AML-193 (cell line): ENCODE measurements at places on chromosomes 7 and 10.
A peak's percentile ranks its signal among the peaks of the same experiment; 100 is the strongest.

- no peak for DNase-seq
These were observed 16.3 kb downstream of the SH2D4B start for GRCh38 chr10:80554050-80554449.

- DNase-seq = no peak
These were observed 23.2 kb downstream of the SLK start for GRCh38 chr10:103990121-103990520.

- peak; percentile 5 for DNase-seq
These were observed 62.7 kb downstream of the ADCYAP1R1 start for GRCh38 chr7:31114593-31115343.

DNA sequence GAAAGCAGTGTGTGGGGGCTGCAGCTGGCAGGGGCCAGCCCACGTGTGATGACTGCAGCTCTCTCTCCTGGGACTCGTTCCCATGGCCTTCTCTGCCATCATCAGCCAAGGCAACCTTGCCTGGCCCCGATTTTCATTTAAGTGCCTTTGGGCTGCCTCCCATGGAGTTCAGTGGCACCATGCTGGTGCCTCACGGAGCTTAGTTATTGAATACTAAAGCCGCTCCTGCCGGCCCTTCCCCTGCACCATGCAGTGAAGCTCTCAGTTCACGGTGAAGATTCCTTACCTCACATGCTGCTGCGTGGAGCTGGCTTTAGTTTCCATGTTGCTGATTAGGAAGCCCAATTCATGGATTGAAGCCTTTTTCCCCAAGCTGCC, 141.5 kb upstream of the EEPD1 start:
- no peak for DNase-seq

DNA sequence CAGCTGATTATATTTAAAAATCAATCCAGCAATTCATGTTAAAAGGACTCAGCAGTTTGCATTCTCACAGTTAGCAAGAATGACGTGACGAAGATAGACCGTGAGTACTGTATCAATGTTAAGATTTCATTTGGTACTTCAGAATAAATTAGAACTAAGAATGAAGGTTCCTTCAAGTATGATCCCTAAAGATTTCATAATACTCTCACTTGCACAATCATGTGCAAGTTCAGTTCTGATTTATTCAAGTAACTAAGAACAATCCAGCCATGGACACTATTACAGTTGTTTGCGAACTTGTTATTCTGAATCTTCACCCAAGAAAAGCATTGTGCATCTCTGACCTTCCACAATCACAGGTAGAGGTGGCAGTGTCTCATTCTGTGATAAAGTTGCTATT, 7.7 kb downstream of the RHEB start:
- DNase-seq = peak; percentile 11

GRCh38 chr10:27461312-27461711, 42.8 kb upstream of the RAB18 start:
- DNase-seq = no peak

- DNase-seq = no peak
These were observed 7.7 kb upstream of the SCART1 start for GRCh38 chr10:133445751-133446708.

DNA sequence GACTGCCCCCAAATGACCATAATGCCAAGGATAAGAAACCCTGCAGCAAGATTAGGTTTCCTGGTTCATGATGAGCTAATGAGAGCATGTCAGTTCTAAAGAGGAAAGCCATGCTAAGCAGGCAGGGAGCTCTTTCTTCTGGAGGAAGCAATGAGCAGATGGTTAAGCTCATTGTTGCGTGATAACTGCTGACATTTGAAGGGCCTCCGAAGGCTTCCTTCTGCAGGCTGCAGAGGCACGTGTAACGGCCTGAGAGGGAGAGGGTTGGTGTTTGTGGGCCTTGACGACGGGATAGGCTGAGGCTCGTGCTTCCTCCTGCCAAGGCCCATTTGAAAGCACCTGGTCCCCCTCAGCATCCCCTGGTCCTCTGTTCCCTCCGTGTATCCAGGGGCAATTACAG, 63.5 kb upstream of the BTBD16 start:
- no peak for DNase-seq

DNA sequence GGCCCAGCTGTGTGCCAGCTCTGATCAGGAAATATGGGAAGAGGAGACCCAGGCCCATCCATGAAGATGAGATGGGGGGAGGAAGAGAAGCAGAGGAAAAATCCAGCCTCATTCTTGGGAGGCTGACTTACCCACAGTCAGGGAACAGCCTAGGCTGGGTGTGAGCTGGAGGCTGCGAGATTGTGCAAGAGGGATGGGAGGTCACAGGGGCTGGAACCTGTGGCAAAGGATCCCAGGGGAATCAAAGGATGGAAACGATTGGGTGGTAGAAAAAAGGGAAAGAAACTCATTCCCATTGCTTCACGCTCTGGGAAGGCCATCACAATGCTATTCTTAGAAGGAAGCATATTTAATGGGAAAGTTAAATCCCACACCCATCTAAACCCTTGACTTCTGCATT, 26.7 kb upstream of the CRHR2 start:
- DNase-seq = no peak

- no peak for DNase-seq
These were observed 2.1 kb downstream of the ANK3 start for GRCh38 chr10:60387531-60387930.

DNA sequence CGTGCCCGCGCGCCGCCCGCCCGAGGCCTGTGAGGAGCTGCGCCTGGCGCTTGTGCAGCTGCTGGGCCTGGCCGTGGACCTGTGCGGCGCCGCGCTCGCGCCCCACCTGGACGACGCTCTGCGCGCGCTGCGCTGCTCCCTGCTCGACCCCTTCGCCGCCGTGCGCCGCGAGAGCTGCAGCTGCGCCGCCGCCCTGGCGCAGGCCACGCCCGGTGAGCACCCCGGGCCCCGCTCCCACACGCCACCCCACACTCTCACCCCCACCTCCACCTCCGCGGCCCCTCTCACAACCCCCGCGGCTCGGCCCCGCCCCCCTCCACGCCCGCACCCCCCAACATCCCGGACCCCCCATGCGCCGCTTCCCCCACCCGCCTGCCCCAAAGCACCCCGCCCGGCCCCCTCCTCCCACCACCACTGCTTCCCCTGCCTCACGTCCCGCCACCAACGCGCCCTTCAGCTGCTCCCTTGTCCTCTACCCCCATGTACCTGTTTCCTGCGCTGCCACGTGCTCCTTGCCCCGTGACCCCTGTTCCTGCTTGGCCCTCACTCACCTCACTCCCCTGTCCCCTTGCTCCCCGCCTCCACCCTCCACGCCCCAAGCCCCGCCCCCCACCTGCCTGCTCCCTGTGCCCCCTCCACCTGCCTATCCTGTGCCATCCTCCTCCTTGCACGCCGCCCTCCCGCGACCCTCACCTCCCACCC, at the start of gene PRKAR1B:
TSS of gene PRKAR1B (minus strand) at position 178 of the 702 bp plus-strand sequence. CDS start 15,776 bp downstream, outside the sequence.
- DNase-seq = peak; percentile 11

DNA sequence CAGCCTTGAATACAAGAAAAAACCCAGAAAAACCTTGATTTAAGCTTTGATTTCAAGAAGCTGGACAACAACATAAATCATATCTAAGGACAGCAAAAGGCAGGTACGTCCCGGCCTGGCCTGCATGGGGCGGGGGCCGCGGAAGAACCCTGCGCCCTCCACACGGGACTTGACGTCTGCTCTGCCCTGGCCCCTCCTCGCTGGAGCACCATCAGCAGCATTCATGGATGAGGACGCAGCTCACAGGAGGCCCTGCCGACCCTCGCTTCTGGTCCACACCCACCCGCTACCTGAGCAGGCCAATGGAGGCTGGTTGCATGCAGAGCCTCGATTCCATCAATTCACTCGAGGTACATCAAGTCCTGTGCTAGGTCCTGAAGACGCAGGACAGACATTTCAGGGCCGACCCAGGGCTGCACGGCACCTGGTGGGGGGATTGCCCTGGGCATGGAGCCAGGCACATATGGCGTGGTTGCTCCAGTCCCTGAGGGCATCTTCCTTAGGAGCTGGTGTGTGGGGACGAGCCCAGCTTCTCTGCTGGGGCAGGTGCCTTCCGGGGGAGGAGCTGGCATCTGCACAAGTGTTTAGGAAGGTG, 63.1 kb upstream of the NKX6-2 start:
- no peak for DNase-seq

- DNase-seq = peak; percentile 28
These were observed 6.5 kb downstream of the C10orf95 start for GRCh38 chr10:102444851-102445250.

DNA sequence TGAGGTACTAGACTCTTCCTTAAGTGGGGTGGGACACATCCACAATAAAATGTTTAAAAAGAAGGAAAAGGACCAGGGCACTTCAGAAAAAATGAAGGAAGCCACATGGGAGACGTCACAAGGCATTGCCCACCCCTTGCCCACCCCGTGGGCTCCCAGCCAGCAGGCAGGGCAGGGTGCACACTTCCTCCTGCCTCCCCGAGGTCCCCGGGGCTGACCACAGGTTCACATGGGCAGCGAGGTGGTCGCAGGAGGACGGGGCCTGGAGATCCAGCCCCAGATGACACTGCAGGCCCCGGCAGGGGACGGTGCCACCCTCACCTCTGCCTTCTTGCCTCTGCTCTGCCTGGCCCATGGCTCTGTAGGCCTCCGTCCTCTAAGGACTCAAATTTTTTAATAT, 45.6 kb downstream of the PWWP2B start:
- DNase-seq = no peak

GRCh38 chr7:100472854-100473499, 6.0 kb downstream of the TSC22D4 start:
- peak; percentile 62 for DNase-seq

GRCh38 chr10:14570800-14571199, 203.9 kb downstream of the FAM107B start:
- no peak for DNase-seq

DNA sequence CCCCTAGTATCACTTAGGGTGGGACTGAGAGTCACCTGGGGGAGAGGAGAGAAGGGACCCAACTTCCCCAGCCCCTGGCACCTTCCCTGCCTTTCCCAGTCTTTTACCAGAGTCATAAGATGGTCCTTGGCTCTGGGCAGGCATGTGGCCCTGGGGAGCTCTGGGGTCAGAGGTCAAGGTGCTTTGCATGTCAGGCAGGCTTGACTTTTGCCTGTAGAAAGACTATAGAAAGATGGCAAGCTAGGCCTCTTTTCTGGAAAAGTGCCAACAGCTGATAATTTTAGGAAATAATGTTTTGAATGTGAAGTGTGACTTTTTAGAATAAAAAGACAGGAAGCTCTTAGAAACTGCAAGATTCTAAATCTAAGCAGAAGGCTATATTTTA, 67.5 kb downstream of the MKI67 start:
- no peak for DNase-seq

DNA sequence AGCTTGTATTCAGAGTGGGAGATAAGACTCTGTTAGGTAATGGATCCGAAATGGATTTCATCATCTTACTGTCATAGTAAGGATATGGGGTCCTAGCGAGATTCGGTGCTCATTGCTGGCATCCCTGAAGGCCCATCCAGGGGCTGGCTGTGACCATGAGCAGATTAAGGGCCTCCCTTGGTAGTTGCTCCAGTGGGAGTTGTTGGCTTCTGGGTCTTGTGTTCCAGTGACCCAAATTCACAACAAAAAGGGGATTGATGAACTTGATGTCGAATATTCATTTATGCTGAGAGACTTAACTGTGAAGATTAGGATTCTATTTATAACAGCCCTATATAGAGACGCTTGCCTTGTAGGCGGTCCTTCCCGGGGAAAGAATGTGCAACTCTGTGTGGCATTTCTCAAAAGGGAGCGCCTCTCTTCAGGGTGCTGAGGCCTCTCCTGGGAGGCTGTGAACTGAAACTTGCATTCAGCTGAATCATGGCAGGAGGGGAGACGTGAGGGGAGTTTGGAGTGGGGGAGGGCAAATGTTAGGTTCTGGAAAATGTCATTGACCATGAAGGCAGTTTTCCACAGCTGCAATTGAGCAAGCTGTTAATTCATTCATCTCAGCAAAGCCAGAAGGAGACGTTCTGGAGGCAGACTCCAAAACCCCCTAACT, 233.1 kb upstream of the FZD8 start:
- no peak for DNase-seq

DNA sequence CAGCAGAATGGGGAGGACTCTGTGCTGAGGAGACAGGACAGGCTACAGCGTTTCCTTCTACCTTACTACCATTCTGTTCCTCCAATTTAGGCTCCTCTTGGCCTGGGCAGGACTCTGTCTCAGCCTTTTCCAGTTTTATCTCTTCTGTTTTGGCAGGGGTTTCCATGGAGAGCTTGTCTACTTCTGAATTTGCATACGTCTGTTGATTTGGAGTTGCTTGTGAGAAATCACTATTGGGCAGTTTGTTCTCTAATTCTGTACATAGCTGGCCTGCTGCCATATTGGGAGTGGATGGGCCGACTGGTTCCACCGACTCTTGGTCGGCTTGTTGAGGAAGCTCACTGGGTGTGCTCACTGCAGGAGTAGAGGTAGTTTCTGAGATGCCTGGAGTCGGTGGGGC, 136.8 kb downstream of the GALNT11 start:
- DNase-seq = no peak

DNA sequence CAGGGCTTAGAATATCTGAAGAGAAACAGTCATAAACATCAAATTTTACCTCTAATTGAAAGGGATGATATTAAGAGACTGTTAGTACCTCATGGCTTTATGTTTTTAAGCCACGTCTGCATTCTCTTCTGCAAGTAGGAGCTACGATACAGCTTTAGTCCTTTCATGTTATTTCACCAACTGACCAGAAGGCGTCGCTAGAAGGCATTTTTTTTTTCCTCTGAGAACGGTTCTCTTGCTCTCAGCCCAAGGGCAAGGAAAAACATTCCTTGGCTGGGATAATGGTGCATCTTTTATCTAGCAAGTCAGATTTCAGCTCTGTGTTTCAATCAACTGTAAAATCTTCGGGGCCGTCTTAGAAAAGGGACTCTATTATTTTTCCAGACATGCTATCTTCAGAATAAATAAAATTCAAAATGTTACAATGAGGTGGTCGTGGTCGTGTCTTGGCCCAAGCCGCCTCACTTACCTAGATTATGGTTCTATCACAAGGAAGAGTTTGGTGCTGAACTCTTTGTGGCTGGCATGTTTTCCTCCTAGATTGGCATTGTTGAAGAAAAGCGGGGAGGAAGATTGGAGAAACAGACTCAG, 41.6 kb upstream of the LYZL2 start:
- peak; percentile 57 for DNase-seq
